ENCODE measurements at places on chromosomes 12 and 14.

DNA sequence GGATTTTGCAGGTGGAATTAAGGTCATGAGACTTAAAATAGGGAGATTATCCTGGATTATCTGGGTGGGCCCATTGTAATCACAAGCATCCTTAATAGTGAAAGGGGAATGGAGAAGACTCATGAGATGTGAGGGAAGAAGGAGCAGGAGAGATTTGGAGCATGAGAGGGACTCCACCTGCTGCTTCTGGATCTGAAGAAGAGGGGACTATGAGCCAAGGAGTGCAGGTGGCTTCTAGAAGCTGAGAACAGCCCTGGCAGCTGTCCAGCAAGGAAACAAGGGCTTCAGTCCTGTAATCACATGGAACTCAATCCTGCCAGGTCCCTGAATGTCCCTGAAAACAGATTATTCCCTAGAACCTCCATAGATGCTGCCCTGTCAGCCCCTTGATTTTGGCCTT, 67.8 kb downstream of the PELI2 start:
- no peak for DNase-seq

DNA sequence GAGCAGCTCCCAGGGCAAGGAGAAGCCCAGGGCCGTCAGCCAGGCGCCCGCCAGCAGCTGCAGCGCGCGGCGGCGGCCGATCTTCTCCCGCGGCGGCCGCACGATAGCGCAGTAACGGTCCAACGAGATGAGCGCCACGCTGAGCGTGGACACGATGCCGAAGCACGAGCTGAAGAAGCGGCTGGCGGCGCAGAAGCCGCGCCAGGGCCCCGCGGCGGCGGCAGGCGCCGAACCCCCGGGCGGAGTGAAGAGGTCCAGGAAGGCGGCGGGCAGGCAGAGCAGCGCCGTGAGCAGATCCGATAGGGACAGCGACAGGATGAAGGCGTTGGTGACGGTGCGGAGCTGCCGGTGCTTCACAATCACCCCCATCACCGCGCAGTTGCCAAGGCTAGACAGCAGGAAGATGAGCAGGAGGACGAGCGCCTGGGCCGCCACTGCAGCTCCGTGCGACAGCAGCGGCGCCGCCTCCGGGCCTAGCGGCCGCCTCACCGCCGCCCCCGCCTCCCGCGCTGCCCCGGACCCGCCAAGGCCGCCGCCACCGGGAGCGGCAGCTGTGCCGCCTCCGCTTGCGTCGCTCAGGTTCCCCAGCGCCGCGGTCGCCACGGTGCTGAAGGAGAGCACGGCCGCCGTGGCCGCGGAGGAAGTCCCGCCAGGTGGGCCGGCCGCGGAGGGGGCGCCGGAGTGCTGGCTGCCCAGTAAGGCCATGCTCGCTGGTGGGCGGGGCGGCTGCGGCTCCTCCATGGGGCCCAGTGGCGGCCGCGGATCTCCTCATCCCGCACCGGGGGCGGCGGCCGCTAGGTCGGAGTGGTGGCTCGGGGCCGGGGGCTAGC, 479 bp downstream of the GPR135 start:
- peak; percentile 51 for DNase-seq

DNA sequence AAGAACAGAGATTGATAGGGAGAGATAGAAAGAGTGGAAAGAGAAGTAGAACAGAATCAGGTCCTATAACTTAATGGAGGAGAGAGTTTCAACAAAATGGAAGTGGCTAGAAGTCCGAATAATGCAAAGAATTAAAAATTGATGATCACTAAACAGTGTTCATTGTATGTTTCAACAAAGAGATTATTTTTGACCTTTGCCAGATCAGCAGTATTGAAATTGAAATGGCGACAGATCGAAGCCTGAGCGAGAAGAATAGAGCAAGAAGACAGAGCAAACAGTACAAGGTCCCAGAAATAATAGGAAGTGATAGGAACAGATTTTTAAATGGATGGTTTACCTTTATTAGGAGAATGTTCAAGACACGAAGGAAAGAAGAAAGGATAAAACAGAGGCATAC, 1012.8 kb upstream of the FBXO33 start:
- no peak for DNase-seq

DNA sequence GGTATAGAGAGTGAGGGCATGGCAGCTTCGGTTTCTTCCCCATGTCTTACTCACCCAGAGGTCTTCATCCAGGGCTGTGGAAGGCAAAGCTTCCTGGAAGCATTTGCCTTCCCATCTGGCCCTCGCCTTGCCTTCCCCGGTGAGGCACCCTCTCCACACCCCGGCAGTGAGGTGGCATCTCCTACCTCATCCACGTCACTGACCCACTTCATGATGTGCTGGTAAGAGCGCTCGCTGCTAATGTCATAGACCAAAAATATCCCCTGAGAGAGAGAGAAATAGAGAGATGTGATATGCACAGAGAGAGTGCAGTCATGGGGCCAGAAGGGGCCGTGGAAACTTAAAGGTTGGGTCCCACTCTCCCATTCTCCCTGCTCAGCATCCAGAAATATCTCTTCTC, 8.3 kb upstream of the GPX2 start:
- no peak for DNase-seq

DNA sequence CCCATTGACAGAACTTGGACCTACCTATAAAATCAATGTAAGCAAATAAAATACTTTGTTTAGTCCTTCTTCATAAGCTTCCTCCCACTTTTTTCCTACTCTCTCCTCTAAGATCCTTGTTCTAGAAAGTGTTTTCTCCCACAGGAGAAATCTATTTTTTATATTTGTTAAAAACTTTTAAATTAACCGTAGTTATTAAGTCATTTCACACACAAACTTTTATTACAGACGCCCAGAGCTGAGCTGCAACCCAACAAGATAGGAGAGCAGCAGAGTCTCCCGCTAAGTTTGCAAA, 27.7 kb downstream of the DAD1 start:
- no peak for DNase-seq

GRCh38 chr14:21070610-21071224, 613 bp downstream of the ARHGEF40 start:
- no peak for DNase-seq

DNA sequence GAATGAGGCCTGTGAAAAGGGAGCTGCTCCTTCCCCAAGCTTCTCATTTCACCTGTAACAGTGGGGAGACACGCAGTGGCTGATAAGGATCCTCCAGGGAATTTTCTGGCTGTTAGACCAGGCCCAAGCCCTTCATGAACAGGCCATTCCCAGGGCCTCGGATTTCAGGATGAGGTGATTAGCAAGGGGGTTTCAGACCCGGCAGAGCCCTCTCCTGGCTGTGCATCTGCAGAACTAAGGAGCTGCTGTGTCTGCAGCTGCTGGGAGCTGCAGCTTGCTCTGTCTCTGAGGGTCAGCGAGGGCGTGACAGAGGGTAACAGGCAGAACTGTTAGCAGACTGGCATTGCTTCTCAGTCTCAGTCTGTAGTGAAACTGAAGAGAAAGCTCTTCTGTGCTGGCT, 110.4 kb downstream of the KCNA5 start:
- no peak for DNase-seq

GRCh38 chr14:53519137-53519536, 366.0 kb upstream of the DDHD1 start:
- no peak for DNase-seq

GRCh38 chr12:121776190-121777098, 17.0 kb downstream of the RHOF start:
- DNase-seq: peak; percentile 95

- DNase-seq: no peak
Observed at GRCh38 chr14:78829274-78829673, 659.1 kb downstream of the NRXN3 start.

GRCh38 chr14:100898935-100899883, 4.3 kb downstream of the RTL1 start:
- no peak for DNase-seq

DNA sequence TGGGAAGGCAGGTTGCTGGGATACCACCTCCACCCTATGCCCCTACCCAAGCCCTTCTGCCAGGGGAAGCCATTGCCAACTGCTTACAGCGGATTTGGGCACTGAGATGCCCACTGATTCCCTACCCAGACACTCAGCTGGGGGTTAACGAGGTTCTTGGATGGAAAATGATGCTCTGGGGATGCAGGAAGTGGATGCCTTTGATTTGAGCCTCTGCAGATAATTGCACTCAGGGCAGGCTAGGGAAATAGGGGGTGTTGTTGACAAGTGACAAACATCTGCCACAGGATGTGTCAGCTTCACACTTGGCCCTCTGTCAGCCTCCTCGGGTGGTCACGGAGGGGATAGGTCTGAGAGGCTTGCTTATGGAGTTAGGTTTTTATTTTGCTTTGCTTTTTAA, 57.4 kb downstream of the RPH3A start:
- no peak for DNase-seq

DNA sequence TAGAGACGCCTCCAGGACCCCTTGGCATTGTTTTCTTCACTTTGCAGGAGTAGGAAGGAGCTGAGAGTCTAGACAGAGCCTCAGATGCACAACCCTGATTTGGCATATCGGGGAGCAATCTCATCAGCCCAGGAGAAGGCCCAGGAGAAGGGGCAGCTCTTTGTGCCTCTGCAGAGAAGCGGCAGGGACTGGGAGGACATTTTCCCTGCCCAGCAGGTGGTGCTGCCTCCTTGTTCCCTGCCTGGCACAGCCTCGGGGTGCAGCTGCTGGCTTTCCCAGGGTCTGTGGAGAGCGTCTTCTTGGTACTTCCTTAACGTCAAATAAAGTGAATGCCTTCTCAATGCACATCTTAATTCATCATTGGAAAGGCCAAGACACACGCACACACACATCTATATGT, 419.5 kb downstream of the TMEM121 start:
- no peak for DNase-seq

DNA sequence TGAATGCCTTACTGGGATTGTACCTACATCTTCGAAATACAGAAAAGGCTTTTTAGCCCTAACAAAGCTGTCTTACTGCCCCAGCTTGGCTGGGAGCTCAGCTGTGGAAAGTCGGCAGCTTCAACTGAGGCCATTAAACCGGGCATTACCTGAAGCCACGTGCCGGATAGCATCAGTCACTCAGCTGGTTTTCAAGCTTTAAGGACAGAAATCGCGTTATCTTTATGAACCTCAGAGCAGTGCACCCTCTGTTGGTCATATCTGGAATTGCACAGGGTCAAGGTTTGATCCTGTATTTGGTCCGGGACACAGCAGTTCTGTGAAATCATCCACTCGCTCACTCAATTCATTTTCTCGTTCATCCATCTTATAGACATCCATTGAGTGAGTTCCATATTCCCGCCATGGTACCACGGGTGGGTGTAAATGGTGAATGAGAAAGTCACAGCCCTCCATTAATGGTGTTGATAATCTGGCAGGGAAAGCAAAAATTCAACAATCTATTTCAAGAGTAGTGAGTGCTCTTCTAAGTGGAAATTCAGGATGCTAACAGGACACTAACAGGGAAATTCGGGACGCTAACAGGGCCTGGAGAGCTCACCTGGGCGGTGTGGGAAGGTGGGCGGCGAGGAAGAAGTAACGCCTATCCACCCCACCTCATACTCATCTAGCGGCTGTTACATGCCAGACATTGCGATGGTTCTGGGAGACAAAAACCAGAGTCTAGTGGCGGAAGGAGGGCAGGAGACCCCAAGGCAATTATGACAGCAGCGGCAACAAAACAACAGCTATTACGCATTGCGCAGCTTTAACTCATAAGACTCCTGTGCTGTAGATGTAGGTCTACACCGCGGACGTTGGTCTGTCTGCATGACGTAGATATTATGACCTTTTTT, 60.6 kb upstream of the TCL1A start:
- DNase-seq: peak; percentile 48

GRCh38 chr12:25585021-25585523, 32.0 kb upstream of the LMNTD1 start:
- DNase-seq: no peak

DNA sequence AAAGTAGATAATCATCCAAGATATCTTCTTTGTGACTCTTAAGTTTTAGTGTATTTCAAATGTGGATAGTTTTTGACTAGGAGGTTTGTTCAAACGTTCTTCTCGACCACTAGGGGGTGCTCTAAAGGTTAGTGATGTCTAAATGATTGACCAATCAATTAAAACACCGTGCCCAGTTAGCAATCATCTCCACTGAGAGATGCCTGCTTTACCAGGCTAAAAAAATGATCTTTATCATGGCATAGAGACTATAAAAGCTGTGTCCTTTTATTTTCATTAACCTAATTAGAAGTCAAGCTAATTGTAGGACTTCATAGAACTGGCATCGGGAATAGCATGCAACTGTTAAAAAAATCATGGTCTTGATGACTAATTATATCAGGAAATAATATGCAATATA, 153.9 kb downstream of the PRKCH start:
- DNase-seq: no peak

- DNase-seq: no peak
Observed at GRCh38 chr12:12941450-12942350, 10.3 kb downstream of the GPRC5D start.

DNA sequence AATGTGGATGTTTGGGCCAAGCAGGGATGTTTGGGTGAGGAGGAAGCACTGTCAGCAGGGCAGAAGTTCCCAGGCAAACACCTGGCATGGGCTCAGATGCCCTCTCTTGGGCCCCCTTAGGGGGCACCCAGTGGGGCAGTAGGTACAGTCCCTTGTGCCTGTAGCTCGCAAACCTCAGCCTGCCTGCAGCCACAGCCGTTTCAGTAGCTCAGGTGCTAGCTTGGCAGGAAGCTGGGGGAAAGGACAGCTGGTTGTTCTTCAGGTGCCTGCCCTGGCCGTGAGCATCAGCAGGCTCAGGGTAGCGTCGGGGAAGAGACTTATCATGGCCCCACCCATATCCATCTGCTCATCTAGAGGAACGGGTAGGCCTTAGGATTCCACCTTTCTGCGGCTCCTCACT, 67.5 kb downstream of the B4GALNT3 start:
- DNase-seq: no peak

DNA sequence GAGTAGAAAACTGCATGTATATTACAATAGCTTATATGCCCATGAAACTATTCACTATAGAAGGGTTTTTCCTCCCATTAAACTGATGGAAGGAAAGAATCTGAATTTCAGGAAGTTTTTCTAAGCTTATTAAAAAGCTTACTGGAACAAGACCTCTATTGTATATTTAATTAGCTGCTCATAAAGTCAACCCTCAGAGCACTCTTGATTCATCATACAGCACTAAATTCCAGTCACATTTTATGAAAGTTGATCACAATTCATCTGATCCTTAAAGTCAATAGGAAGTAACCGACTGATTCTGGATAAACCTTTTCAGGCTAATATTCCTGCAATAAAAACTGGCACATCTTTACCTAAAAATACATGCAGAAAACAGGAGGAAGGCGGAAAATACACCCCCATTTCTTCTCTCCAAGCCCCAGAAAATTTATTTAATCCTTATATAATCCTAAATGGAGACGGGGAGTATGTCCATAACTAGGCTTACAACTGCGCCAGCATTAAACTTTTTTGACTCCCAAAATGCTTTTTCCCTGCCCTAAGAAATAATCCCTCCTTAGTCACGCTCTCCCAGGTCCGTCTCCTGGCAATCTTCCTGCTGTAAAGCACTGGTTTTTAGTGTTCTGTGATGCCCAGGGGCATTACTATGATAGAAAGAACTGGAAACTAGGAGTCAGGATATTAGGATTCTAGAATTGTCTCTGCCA, 35.3 kb downstream of the DICER1 start:
- DNase-seq: no peak

- no peak for DNase-seq
Observed at GRCh38 chr12:132213359-132214160, 69.3 kb downstream of the NOC4L start.

Measured in activated CD8-positive, alpha-beta memory T cell treated with anti-CD3 and anti-CD28 coated beads, Interleukin-2, amount 50 U/mL, for 4 hours (primary cell).